ENCODE measurements at places on chromosomes 1 and 21.

GRCh38 chr1:162007466-162007865 is 16.2 kb downstream of the OLFML2B start:
- DNase-seq: no peak

DNA sequence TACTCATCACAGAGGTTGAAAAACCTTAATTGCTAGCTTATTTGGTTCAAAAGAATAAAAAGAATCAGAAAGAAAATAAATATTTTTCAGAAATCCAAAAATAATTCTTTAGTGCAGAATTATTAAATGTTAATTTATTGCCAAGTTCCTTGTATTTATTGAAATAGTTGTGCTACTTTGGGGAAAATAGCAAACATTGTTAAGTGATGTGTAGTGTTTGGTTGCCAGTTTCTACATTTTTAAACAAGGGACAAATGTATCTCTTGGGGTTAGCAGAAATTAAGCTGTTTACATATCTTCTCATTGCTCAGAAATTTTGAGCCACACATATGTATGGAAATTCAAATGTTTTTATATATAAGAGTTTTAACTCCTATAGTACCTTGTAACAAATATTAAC is 775.0 kb downstream of the USP25 start:
- DNase-seq: no peak

- no peak for DNase-seq
Measured at GRCh38 chr1:7101187-7101586, 315.9 kb downstream of the CAMTA1 start.

DNA sequence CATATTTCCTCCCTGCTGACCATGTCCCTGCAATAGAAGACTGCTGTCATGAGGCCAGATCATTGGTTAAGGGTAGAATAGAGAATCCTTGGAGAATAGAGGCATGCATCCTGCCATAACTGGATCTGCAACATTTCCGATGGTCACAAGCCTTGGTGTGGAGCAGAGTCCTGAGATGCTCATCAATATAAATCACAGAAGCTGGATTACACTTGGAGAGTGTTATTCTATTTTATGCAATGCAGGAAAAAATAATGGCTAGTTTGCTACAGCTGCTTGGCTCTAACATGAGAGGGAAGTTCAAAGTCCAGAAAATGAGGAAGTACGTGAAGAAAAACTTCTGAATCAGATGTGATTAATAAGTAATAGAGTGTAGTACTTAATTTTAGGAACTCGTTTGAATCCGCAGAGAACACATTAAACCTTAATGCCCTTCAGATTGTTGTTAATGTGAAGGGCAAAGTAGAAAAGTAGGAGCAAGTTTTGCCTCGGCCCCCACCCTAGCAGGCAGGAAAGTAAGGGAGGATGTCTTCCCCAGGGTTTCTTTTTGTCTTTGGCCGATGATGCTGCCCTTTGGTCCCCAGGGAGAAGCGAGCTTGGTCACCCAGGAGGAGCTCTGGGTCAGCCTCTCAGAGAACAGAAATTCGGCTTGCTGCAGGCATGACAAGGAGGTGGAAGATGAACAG is 59.5 kb downstream of the KCNK1 start:
- DNase-seq: no peak

DNA sequence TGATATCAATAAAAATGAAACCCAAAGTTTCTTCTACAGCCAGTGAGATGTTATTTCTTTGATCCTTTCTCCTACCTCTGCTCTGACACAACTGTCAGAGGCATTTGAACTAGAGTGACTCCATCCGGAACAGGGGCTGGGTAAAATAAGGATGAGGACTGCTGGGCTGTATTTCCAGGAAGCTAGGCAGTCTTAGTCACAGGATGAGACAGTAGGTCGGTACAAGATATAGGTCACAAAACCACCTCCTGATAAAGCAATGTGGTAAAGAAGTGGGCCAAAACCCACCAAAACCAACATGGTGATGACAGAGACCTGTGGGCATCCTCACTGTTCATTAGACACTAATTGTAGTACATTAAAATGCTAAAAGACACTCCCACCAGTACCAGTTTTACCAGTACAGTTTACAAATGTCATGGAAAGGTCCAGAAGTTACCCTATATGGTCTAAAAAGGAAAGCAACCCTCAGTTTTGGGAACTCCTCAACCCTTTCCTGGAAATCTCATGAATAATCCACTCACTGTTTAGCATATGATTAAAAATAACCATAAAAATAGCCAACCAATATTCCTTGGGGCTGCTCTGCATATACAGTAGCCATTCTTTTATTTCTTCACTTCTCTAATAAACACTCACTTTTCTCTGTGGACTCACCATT is 96.7 kb downstream of the GABPA start:
- DNase-seq: no peak

DNA sequence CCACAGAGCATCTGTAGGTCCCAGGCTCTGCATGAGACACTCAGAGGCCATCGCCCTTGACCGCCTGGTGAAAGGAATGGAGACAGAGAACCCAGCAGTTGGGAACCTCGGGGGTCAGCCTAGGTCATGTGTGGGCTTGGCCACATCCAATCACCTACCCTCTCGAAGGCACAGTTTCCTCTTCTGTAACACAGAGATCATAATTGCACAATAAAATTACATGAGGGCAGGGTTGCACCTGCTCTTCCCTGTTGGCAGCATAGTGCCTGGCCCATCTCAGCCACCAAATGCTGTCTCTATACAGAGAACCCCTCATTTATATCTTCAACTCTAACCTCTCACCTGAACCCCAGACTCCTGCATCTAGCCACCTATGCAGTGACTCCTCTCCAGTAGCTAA is 418.1 kb upstream of the VAMP3 start:
- no peak for DNase-seq

DNA sequence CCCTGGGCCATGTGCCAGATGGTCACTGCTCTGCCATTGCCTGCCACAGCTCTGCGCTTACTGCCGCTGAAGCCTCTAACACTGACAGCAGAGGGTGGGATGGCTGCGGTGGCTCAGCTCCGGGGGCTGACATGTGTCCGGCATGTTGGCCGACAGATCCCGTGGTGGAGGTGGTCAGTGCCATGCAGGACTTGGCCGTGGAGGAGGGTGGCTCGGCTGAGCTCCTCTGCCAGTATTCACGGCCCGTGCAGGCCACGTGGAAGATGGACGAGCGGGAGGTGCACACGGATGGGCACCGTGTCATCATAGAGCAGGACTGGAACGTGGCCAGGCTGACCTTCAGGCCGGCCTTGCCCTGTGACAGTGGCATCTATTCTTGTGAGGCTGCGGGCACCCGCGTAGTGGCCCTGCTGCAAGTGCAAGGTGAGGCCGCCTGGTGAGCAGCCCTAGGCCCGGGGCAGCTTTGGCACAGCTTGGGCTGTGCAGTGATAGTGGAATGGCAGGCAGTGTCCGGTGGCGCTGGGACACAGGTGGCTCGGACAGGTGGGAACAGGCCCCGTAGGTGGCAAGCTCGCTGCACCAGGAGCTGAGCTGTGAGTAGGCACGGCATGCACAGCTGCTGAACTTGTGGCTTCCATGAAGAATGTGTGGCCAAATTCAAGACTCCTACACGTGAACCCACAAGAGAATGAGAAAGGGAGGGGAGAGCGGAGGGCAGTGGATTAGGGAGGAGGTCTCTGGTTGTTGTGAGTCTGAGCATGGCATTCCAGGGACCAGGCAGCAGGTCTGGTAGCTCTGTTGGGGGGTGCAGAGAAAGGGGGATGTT is 91.8 kb downstream of the TRIM11 start:
- DNase-seq: no peak

Measured in stimulated activated CD4-positive, alpha-beta T cell treated with anti-CD3 and anti-CD28 coated beads, TNF-alpha, amount 100 ng/mL, for 1 hour (primary cell).